ENCODE measurements at places on chromosomes 2 and 18.

GRCh38 chr18:63439334-63439733, 17.1 kb upstream of the VPS4B start:
- DNase-seq, result no peak

DNA sequence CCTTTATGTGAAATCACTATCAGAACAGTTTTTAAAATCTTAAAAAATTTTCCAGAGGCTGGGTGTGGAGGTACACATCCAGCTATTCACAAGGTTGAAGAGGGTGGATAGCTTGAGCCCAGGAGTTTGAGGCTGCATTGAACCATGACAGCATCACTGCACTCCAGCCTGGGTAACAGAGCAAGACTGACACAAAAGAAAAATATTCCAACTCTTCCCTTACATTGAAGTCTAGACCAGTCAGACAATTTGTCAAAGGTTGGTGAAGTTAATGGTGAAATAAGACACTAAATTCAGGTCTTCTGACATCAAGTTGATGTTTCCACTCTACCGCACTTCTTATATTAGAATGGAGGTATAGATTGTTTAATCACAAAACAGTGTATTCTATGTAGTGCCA, 52.8 kb downstream of the HYCC2 start:
- DNase-seq, result no peak

- no peak for DNase-seq
Observed at GRCh38 chr2:191571163-191571769, 106.7 kb upstream of the NABP1 start.

DNA sequence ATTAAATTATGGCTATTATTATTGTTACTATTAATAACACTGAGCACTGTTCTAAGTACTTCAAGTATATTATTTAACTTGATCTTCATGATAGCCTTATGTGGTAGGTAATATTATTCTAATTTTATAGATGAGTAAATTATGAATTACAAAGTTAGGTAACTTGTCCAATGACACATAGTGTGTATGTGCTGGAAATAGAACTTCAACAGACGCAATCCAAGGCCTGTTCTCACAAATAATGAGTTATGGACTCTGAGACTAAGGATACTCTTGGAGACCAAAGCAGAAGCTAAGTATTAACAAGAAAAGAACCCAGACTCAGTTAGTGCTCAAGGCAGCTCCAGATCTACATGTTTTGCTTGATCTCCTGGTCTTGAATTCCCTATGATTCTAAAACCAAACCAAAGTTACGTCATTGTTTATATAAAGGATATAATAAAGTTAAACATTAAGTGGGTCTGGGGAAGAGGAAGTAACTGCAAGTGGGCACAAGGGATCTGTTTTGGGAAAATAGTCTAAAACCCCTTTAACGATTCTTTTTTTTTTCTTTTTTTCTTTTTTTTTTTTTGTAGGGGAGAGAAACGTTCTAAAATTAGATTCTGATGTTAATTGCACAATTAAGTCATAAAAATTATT, 211.3 kb downstream of the ERBB4 start:
- DNase-seq, result no peak

DNA sequence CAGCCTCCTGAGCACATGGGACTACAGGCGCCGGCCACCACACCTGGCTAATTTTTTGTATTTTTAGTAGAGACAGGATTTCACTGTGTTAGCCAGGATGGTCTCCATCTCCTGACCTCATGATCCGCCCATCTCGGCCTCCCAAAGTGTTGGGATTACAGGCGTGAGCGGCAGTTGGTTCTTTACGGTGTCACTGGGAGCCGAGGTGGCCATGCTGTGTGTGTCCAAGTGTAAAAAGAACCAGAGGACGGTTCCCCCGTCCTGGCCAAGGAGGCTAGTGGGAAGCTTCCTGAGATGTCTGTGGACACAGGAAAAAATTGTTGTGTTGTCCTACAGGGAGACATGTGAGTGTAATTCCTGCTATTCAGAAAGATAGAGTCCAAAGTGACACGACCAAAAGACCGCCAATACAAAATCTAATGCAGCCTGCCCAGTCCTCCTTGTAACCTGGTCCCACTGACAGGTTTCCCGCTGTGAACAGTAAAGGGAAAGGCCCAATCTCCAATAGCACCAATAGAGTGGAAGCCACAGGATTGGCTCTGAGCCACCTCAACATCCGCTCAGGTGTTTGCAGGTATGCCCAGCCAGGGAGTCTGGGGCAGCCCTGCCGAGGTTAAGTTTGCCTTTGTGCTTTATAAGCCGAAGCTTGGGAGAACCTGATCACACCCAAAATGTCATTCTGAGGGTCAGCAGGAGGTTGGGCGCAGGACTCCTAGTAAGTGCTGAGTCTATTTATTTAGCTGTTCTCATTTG, 40.6 kb downstream of the NCK2 start:
- DNase-seq, result no peak

GRCh38 chr2:207792244-207792785, 22.6 kb upstream of the FZD5 start:
- no peak for DNase-seq

DNA sequence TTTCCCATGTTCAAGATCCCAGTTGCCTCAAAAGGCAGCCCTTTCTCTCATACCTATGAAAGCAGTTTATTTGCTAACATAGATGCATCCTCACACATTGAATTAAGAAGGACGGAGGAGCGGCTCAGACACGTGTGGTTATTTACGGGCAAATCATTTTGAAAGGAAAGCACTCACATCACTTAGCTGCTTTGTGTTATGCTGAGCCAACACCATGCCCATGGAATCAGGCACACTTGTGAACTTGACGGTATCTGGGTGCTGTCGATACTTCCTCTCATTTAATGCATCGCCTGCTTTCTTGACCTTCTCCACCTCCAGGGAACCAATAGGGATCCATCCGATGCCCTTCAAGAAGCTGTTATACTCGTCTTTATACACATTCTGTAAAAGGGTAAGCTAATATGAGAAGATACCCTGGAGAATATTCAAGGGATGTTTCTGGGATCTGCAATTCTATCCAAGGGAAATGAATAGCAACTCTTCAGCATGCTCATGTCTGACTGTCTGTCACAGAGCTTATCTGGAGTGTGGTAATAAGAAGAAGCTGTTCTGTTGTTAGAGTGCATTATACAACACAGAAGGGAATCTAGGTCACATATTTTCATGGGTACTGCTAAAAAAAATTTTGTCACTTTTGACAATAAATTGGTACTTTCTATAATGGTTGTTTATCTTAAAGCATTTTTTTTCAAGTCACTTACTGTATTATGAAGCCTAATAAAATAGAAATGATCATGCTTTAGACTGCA, 63.3 kb downstream of the NEB start:
- no peak for DNase-seq

DNA sequence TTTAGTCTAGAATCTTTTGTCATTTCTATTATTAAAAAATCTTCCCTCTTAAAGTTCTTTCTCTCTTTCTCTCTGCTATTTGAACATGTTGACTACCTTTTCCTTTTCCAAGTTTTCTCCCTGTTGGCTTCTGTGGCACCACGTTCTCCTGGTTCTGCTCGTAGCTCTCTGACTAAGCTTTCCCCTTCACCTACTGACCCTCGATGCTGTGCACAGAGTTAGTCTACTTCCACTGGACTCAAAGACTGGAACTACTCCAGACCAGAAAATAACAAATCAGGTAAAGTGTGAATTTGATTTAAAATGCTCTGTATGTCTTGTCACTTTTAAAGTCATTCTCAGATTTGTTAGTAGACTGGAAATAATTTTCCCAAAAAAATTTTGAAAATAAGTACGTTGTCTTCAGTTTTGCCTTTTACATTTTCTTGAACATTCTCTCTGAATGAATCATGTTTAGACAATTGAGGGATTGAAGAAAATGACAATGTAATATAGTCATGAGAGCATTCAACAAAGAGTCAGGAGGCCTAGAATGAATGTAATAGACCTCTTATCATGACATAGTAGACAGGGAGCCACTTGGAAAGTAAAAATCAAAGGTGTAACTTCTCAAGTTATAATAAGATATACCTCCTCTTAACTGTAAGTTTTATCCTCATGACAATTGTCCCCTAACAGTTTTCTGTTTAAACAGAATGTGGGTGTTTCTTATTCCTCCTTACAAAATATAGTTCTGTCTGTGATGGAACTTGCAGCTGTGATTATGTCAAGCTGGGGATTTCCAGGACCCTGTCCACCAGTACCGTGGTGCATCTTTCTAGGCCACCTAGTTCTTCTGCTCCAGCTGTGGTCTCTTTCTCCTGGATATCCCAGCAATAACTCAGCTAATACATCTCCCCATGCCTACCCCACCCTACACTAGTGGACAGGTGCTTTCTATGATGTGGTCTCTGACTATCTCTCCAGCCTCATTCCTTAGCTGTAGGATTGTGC, 25.5 kb downstream of the ITPRID2 start:
- DNase-seq, result no peak

GRCh38 chr18:75324686-75325257, 102.7 kb downstream of the SMIM21 start:
- no peak for DNase-seq

Data from cerebellar nuclear complex (tissue), 1 donor.